Stimulated activated naive CD8-positive, alpha-beta T cell treated with anti-CD3 and anti-CD28 coated beads, Interleukin-15, amount 100 ng/mL, for 72 hours (primary cell): ENCODE measurements at places on chromosomes 2 and 18.

DNA sequence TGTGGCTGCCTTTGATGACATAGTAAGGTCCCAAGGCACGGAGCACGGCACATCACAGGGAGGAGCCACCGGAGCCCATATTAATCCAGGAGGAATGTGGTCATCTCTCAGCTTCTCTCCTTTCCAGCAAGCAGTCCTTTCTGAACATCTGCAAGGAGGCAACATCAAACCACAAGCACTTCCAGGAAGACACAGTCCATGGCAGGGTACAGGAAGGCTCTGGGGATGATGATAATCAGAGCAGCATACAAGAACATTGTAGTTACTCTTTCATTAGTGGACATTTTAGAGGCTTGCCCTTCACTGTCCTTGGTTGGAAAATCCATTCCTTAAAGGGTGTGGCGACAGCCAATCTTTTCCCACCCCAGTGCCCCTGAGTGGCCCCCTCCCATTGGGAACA, 31.1 kb downstream of the YPEL5 start:
- no peak for DNase-seq

DNA sequence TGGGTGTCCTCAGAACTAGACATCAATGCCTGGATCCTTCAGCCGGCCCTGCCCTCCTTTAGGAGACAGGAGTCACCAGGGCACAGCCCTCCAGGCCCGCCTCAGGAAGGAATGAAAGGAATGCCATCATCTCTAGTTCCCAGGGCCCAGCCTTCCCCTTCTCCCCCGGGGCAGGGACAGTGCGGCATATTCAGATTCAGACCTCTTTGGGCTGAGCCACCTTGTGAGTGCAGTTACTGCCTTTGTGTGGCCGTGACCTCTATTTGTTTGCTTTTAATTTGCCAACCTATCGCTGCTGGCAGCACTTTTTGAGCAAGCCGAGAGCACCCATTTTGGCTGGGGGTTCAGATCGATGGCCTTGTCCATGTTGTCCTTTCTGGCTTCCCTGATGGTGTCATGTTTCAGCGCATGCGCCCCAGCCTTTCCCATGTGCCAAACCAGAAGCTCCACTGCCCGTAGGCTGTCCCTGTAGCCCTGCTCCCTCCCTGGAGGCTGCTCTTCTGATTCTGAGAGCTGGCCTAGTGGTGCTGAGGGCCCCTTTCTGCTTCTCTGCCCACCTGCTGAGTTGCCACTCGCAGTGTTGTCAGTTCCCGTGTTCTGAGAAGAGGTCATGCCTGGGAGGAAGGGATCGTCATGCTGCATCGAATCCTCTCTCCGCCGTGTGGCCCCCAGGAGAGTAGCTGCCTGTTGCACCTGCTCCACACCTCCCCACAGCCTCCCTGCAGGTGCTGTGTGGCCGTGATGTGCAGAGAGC, 10.9 kb downstream of the ANKRD23 start:
- DNase-seq, result no peak

DNA sequence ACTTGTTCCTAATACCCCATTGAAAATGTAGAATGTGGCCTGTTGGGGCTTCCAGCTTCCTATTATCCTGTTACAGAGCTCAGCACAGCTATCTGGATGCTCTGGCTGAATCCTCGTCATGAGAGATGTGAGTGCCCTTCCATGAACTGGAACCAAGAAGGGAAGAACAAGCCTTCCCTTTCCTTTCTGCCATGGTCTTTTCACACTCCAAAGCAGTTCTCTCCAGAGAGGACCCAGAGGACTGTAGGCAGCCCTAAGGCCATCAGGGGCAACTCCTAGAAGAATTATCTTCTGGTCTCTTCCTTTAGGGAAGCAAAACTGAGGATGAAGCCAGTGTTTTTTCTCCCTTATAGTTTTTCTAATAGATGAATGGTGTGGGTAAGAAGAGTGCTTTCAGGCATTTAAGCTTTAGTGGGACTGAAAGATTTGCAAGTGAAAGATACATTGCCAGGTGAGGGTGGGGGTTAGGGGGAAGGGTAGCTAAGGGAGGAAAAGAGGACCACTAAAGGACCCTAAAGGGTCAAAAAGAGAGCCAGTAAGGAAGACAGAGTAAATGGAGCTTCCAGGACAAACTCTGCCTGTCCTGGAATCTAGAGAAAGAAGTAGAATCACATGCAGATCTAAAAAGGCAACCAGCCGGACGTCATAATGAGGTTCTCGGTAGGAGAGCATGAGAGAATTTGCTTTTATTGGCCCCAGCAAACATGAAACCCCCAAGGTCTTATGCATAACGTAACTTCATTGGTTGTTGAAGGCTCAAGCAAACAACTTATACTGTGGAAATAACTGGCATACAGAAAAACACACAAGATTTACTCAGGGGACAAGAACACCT, 12.4 kb upstream of the XPO1 start:
- DNase-seq, result no peak

DNA sequence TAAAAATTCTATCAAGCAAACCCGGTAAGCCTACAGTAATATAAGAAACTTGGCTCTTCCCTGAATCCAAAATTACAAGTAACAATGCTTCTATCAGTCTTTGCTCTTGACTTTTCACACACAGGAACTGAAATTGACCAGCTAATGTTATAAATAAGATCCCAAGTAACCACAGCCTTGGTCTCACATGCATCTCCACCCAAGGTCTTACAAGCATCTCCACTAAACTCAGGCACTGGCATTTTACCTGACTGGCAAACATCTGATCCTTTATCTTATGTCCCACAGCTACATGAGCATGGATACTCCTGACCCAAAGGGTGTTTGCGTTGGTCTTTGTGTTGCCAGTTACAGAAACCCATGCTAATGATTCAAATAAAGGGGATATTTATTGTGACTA, 302.3 kb upstream of the EPHA4 start:
- DNase-seq, result no peak

DNA sequence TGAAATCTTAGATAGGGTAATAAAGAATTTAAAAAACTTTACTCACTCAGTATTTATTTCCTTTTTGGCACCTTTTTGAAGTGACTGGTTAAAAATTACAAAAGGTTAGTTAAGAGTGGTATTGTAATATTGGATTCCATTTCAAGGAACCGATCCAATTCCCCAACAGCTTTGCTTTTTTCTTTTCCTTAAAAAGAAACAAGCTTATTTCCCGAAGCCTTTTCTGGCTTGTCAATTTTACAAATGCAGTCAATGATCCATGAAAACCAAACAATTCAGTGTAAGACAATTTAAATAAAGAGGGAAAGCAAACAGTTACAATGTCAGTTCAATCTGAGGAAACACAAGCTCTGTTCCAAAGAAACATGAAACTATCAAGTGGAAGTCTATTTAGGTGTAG, 200.2 kb downstream of the RIT2 start:
- no peak for DNase-seq

DNA sequence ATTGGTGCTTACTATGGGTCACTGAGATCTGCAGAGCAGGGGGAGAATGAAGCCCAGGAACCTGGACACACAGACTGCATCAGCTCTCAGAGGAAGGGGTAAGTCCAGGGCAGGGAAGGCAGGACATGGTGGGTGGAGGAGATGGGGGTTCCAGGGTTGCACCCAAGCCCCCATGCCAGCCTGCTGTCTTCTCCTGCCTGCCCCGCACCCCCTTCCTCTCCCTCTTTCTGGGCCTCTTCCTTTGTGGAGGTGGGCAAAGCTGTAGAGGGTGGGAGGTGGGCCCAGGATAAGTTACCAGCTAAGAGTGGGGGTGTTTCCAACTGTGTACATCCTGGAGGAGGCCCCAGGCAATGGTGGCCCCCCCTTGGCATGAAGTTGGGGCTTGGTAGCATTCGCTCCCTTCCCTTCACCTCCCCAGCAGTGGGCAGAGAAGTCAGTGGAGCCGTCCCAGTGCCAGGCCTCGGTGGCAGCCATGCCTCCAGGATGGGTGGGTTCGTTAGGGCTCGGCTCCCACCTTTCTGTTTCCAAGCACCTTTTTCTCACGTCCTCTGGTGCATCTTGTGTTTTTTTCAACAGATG, 132.2 kb downstream of the CLIP4 start:
- no peak for DNase-seq

DNA sequence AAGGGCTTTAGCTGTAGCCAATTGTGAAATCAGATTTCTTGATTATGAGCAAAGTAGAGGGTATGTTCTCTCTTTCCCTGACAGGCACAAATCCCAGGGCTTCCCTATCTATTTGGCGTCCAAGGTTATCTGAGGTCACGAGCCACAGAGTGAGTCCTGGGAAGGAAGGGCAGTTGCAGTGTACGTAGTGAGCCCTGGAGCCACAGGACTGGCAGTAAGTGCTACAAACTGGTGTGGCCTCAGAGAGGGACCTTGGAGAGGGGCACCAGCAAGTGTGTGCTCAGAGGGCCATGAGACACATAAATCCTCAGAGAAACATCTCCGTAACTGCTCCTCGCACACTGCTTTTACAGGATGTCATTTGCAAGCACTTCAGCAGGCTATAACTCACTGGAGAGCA, 115.5 kb upstream of the SH3BP4 start:
- DNase-seq, result no peak

GRCh38 chr18:46416706-46417638, 240.0 kb downstream of the LOXHD1 start:
- DNase-seq, result no peak

DNA sequence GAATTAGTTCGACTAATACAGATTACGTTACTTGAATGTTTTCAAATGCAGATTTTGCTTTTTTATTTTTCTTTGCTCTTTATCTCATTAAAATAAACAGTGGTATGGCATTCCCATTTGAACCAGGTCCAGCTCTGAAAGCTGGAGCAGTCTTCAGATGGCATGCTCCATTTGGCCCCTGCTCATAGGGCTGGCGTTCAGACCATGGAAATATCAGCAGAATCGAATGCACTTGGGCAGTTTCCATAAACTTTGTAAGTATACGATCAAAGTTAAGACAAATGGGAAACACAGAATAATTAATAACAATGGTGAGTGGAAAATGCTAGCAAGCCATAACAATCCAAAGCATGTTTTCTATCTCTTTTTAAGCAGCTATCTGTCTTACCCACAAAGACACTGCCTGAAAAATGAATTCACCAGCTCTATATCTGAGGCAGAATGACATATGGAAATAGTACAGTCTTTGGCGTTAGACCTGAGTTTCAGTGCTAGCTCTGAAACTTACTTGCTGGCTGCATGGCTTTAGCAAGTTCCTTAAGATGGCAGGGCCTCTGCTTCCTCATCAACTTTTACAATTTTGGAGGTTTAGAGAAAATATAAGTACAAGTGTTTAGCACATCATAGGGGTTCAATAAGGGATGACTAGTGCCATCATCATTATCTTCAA, 131.6 kb downstream of the BCL2 start:
- no peak for DNase-seq

- no peak for DNase-seq
Observed at GRCh38 chr18:75363446-75364225, 63.9 kb downstream of the SMIM21 start.

DNA sequence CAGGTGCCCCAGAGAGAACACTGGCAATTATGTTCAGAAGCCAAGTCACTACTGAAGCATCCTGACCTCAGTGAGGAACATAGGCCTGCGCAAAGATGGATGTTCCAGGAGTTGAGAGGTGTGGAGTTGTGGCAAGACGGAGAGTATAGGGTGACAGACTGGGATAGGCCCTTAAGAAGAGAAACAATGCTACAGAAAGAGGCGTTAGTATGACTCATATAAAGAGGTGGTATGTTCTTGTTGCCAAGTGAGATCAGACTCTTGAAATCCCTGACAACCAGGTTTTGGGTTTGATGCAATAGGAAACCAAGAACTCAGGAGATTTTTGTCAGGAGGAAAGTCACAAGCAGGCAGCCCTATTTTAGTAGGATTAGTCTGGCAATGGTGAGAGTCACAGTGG, 185.6 kb downstream of the RIT2 start:
- DNase-seq, result no peak

DNA sequence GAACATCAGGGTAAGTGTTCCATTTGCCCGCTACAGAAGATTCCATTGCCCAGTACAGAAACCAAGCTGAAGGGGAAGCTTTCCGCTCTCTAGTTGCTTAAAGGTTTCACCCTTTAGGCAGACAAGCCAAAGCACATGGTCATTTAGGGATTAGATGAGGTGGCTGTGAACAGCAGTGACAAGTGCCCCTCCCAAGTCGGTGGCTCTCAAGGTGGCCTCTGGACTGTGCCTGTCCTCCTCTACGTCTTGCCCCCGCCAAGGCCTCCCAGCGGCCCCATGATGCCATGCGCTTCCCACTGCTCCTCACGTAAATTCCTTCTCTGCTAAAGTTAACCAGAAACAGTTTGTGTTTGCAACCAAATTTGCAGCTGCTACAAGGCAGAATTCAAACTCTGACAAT, 24.2 kb upstream of the PTPN4 start:
- DNase-seq, result no peak

DNA sequence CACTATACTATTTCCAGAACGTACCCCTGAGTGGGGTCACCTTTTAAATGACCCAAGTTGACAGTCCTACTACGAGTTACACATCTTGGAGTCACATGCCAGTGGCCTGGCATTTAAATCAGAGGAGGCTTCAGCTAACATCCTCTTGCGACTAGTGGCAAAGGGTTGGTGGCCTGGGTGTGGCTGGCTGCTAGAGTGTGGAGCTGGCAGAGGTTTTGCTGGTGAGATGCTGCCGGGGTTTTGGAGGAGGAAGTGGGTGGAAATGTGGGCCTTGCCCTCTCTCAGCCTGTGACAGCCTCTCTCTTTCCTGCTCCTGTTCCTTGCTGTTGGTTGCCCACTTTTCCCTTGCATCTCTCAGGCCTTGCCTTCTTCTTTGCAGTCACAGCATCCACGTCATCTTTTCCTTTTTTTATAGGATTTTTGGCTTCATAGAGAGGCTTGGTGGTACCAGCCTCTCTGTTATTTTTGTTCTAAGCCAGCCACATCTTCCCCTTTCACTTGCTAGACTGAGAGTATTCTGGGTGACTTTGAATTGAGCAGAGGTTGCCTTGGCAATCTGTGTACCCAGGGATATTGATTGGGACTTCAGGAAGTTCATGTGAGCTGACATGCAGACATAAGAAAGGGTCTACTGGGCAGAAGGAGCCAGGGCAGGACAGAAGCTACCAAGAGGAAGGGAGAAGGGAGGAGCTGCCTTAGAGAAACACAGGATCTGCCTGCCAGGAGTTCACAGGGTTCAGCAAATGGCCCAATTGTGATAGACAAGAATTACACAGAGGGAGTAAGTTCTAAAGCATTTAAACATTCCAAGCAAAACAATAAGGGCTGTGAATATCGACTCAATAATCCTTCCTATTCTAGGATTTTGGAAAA, 55.4 kb downstream of the CDC42EP3 start:
- peak; percentile 50 for DNase-seq

GRCh38 chr18:74784752-74785151, 187.1 kb downstream of the ZNF407 start:
- no peak for DNase-seq

- no peak for DNase-seq
Observed at GRCh38 chr2:166343467-166343866, 32.3 kb downstream of the SCN9A start.

- no peak for DNase-seq
Observed at GRCh38 chr2:141199711-141200110, 931.1 kb downstream of the LRP1B start.
